ENCODE measurements at places on chromosomes 1 and 21.

- no peak for DNase-seq
These were observed 23.6 kb downstream of the SPATA46 start for GRCh38 chr1:162353078-162353477.

DNA sequence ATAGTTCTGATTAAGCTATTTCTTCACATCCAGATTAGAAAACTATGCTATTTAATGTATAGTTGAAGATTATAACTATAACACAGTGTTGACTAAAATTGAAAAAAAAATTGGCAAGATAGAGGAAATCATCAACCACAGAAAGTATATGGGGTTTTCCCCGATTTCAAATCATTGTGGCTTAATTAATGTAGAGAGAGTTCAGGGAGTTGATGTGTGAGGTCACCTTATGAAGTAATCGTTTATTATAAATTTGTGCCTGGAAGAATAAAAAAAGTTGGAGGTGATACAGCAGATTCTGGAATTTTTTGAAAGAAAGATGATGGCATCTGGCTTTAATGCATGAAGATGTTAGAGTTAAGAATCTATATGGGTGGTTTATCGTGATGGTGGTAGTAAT is 84.3 kb downstream of the PTGS2 start:
- DNase-seq = no peak

DNA sequence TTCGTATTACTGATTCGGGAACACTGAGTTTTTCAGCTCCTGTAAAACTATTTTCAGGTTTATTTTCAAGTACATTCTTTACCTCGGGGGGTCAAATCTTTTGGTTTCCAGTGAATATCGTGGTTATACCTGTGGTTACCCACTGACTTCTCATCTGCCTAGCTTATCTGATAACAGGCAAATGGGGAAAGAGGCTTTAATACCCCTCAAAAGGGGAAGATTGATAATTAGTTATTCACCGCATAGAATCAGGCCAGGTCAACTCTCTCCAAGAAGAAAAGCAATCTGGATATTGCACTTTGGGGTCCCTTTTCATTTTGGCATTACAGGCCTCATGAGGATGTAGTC is 23.0 kb downstream of the RUNX1 start:
- DNase-seq = no peak

GRCh38 chr1:91545506-91546300 is 45.1 kb downstream of the CDC7 start:
- DNase-seq = no peak

- DNase-seq = no peak
These were observed 54.9 kb downstream of the ACBD3 start for GRCh38 chr1:226131639-226132038.

- DNase-seq = no peak
These were observed 3.0 kb upstream of the TMEM35B start for GRCh38 chr1:34988147-34988546.

GRCh38 chr1:205041998-205042910 is 758 bp upstream of the CNTN2 start:
- no peak for DNase-seq

DNA sequence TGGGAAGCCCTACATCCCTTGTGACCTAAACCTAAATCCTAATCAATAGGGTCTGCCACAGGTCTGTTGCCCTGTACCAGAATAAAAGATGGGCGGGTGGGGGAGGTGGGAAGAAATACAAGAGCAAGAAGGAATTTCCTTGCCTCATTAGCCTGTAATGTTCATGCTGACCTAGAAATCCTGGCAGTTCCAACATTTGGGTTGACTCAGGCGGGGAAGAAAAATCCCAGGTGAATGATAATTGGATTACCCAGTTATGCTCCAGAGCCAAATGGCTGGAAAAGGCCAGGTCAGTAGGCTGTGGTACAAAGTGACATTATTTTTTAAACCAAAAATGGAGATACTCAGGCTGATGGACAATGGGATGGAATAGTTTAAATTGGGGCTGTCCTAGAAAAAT is 27.3 kb upstream of the A3GALT2 start:
- DNase-seq = no peak
